ENCODE measurements at places on chromosomes 5 and 9.

GRCh38 chr5:150645070-150645700, 4.7 kb downstream of the SYNPO start:
- DNase-seq = no peak

GRCh38 chr5:145247745-145248040, 587.4 kb downstream of the PRELID2 start:
- DNase-seq = no peak

DNA sequence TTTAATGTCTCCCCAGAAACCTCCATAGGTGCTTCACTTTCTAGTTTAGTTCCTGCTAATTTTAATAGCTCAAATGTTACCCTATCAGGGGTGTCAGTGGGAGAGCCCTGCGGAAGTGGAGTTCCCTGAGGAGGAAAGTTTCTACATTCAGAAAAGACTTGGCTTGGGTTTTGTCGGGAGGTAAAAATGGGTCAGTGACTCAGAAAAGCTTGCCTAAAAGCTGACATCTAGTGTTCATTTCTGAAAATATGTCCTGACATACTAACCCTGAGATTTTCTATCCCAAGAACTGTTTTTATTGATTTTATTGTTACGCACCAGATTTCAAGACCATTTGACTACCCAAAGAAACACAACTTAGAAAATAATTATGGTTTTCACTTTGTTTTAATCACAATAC, 40.9 kb upstream of the GLDC start:
- DNase-seq = no peak

- no peak for DNase-seq
These were observed 38.6 kb downstream of the GRAMD2B start for GRCh38 chr5:126461838-126462237.

- no peak for DNase-seq
These were observed 361.4 kb upstream of the RPS23 start for GRCh38 chr5:82639393-82640144.

GRCh38 chr5:180464603-180464970, 29.6 kb upstream of the CNOT6 start:
- DNase-seq = no peak

GRCh38 chr5:16970260-16970659, 34.2 kb upstream of the MYO10 start:
- DNase-seq = no peak

DNA sequence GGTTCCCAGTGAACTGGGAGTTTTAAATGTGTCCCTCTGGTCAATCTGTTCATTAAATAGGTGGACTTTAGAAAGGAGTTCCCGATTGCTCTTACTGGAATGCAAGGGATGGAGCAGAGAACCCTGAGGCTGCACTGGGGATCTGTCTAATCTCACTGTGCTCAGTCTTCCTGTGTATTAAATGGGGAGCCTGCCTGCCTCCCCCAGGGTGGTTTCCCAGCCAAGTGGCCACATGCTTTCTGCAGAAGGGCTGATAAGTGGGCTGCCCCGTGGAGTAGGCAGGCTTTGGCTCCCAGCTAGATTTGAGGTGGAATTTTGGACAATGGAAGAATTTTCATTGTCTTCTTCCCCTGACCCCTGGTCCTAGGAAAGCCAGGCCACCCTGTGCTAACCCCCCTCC, 14.0 kb upstream of the PHYHD1 start:
- no peak for DNase-seq

DNA sequence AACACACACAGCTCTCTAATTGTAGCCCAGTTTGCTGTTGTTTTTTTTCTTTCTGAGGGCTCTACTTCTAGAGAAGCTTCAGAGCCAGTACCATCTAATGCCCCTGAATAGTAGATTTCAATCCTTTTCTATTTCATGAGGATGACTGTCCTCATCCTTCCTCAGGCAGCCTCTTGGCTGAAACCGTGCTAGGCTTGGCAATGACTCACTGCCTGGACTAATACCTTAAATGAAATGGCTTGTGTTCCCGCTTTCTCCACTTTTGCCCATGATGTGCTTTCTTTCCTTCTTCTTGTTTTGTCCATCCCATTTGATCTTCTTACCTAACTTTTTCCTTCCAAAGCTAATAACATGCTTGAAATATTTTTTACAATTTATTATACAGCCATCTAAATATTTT, 80.1 kb downstream of the ITGA1 start:
- no peak for DNase-seq

GRCh38 chr5:60687927-60688720, 11.8 kb downstream of the DEPDC1B start:
- DNase-seq = no peak

DNA sequence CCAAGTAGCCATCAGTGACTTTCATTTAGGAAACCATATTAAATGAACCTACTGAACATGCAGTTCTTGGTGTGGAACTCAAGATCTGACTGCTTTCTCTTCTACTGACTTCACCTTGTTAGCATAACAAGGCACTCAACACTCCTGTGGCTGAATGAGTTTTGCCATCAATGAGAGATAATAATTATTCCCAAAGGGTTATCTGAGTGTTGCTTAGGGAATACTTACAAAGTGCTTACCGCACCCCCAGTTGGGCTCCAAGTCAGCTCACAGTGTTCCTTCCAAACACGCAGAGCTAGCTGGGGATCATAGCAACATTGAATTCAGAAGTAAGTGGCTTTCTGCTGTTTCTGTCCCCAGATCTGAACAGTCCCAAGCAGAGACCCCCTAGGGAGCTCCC, 182.9 kb downstream of the SREK1 start:
- no peak for DNase-seq

DNA sequence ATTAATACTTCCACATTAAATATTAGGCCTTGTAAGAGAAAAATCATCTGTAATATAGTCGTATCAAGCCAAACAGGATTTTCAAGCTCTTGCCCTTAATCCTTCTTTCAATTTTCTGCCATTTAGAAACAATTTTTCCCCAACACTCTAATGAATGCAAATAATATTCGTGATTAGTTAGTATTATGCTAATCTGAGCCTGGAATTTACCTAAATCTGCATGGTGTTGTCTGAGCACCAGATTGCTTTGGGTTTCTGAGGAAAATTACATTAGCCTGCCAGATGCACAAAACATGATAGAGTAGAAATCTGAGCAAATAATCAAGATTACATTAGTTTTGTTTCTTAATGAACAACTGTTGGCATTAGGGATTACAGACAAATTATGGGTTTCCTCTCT, 176.6 kb downstream of the ZDHHC21 start:
- DNase-seq = no peak

DNA sequence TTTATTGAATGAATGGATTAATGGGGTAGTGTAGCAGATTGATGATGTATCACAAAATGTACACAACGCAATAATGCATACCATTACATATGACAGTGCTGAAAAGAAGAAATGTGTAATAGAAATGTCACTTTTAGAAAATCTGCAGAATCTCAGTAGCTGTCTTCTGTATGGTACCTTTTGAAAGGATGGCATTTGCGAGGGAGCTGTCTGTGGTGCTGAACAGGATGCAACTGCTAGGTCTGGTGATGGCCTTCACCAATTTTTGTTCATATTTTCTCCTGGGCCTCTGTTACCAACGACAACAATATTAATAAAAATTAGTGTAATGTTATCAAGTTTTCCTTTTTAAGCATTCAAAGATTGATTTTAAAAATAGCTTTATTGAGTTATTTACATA, 36.2 kb upstream of the OTULIN start:
- DNase-seq = no peak

GRCh38 chr5:115272297-115272958, 9.8 kb upstream of the PGGT1B start:
- no peak for DNase-seq

DNA sequence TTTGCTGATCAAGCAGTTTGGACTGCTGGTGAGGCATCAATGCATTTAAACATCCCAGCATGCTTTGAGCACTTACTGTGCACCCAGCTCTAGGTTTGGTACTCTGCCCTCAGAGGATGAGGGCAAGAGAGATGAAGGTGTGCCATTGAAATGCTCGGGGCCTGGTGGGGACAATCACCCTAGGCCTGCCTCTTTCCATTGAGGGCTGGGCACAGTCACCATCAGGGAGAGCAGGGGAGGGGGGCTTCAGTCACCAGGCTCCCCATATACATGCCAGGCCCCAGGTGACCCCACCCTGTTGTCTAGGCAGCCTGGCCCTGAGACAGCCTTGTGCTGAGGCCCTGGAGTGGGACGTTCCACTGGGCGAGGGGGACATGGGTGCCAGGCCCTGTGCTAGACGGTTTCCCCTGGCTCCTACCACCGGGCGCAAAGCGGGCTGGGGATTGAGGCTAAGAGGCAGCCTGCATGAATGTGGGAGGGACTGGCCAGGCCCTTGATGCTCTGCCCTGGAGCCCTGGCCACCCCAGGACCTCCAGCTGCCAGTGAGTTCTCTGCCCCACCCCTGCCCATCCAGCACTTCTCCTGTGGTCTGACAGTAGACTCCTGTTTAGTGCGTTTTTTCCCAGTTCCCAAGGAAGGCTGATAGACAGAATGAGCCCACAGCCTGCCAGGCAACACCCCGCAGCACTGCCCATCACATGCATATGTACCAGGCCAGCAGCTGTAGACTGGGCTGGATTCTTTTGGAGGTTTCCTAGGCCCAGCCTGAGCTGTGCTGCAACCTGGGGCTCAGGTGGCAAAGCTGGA, 18.9 kb downstream of the TCF7 start:
- no peak for DNase-seq

GRCh38 chr5:120538149-120538548, 74.0 kb downstream of the PRR16 start:
- no peak for DNase-seq

- DNase-seq = no peak
These were observed 170.3 kb upstream of the PUM3 start for GRCh38 chr9:3014178-3014577.

GRCh38 chr9:136722969-136723356, 10.6 kb downstream of the DIPK1B start:
- DNase-seq = no peak

GRCh38 chr9:95486318-95486717, 30.5 kb downstream of the PTCH1 start:
- no peak for DNase-seq

GRCh38 chr5:136080483-136081216, 51.9 kb downstream of the TGFBI start:
- peak; percentile 66 for DNase-seq

DNA sequence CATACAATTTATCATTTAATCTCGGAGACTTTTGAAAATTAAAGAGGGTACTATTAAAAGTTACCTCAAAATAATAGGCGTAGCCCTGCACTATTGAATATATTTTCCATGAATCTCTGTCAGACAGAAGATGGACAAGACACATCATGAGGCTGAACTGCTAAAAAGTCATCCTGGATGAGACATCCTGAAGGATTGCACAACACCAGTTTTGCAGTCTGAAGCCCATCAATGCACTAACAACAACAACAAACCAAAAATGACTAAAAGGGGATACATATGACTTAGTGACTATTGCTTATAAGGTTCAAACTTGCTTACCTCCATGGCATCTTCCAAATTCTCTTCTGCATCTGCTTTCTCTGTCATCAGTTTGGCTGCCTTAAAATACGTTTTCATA, 15.7 kb downstream of the LMBRD2 start:
- no peak for DNase-seq

- peak; percentile 93 for DNase-seq
These were observed 20.5 kb upstream of the PSD2 start for GRCh38 chr5:139774980-139775661.

GRCh38 chr9:20649381-20649780, 27.1 kb upstream of the MLLT3 start:
- no peak for DNase-seq

GRCh38 chr9:83996126-83996525, 15.5 kb downstream of the RMI1 start:
- no peak for DNase-seq

DNA sequence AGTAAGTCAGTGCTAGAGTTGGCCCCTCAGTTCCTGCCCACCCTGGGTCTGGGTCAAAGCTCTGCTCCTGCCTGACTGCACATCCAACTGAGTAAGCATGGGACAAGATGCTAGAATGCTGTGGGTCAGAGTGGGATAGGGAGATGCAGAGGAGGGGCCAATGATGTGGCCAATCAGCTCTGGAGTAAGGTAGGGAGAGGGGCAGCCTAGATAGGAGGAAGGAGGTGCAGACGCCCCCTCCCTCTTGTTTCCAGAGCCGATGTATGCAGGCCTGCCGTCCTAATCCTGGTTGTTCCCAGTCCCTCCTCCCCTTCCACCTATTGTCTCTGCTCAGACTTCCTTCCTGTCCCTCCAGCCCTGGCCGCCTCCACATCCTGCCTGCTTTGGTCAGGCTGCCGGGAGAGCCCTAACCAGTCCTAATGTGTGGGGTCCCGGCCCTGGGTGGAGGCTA, 1.3 kb downstream of the ARAP3 start:
- no peak for DNase-seq

DNA sequence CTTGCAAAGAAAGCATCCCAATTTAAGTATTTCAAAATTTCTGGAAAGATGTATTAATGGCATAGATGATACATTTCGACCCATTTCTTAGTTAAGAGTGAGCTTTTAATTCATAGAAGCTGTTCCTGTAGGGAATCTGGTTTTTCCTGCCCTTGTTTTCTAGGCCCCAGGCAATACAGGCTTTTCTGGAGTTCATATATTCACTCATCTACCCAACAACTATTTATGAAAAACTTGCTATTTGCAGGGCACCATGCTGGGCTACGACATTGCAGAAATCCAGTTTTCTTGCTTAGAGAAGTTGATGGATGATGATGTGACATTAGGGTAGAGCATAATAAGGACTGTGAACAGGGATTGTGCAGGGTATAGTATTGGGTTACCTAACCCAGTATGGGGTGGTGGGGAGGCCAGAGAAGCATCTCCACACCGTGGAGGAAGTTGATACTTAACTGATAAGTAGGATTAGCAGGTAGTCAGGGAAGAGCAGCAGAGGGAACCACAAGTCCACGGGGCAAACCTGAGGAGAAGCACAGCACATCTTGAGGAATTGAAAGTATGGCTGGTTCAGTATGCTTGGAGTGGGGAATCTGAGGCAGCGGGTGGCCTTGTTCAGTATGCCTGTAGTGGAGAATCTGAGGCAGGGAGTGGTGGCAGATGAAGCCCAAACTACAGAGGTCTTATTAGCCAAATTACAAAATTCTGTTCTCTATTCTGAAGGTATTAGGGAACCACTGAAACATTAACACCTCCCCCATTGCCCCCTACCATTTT, 247.5 kb downstream of the ARRDC3 start:
- DNase-seq = no peak

DNA sequence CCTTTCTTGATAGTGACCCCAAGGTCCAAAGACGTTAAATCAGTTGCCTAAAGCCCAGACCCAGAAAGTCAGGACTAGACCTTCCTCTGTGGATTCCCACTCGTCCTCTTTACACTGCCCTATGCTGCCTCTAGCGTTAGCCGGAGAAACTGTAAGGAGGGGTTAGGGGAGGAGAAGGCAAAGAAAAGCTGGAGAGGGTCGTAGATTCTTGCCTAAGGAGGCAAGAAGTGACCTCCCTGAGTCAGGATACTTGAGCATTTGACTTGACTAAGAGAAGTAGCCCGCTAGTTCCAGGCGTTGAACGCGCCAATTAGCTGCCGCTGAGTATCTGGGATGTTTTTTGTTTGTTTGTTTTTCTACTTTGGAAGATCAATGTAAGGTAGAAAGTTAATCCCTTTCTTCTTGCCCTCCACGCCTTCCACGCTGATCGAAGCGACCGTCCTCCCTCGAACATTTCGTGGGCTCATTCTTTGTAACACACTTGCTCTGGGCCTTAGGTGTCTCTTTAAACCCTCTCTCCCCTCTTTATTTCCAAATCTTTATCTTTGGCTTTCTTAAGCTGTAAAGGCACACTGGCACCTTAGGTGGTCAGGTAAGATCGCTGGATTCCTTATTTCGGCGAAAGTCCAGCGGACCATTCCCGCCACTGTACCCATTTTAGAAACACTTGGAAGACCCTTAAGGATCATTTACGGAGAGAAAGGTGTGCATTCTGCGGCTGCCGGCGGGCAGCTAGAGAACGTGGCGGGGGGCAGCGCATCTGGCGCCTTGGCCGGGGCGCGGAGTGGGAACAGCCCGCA, 5.1 kb upstream of the RGMB start:
- DNase-seq = no peak
